ENCODE measurements at places on chromosomes 2 and 18. TPM values are rescaled to one million over a fixed set of nuclear protein-coding genes. Genes with fewer than 3 reads are reported as not detected.

Gene SKOR2
- total RNA-seq = not detected

Gene ZSWIM2
- total RNA-seq = not detected

Gene ATP8B1
- total RNA-seq = 10.9 TPM

Gene STAT4
- total RNA-seq = 0.64 TPM

Gene HOXD8
- total RNA-seq = not detected

Gene LRRC30
- total RNA-seq = not detected

Gene MC5R
- not detected for total RNA-seq

Gene ANO7
- 1.4 TPM for total RNA-seq

Gene CUL3
- total RNA-seq = 37.5 TPM

Gene PSMA8
- not detected for total RNA-seq

Gene SYT4
- total RNA-seq = not detected

Gene ITSN2
- total RNA-seq = 10.2 TPM

Gene OR6B2
- total RNA-seq = not detected

Gene CCDC148
- under 0.01 TPM for total RNA-seq

Gene SERPINB2
- 1.4 TPM for total RNA-seq

Gene SP5
- not detected for total RNA-seq

Gene ANKRD23
- total RNA-seq = 1.7 TPM

Gene NT5C1B
- total RNA-seq = not detected

Gene UGT1A1
- total RNA-seq = not detected

Gene PPP1R1C
- total RNA-seq = 0.96 TPM

Gene CTIF
- total RNA-seq = 14.9 TPM

Gene DPP4
- total RNA-seq = 13.3 TPM

Gene CPO
- total RNA-seq = not detected

Gene SFT2D3
- total RNA-seq = 4.8 TPM

Gene ACTG2
- total RNA-seq = 3.5 TPM

Gene DNAJB2
- total RNA-seq = 32.1 TPM

Gene ATG4B
- total RNA-seq = 58.7 TPM

Gene POTEI
- not detected for total RNA-seq

Gene CXCR1
- total RNA-seq = not detected

Gene CNPPD1
- total RNA-seq = 16.9 TPM

Gene ABCG8
- total RNA-seq = not detected

Gene EVA1A
- 50.7 TPM for total RNA-seq

Gene G6PC2
- total RNA-seq = not detected

Gene UBE2E3
- 95.0 TPM for total RNA-seq

Gene C1GALT1C1L
- 0.39 TPM for total RNA-seq

Gene TOGARAM2
- not detected for total RNA-seq

Gene GPR35
- not detected for total RNA-seq

Gene TNFAIP6
- total RNA-seq = 32.4 TPM

Gene THSD7B
- total RNA-seq = 0.13 TPM

Gene C2orf15
- not detected for total RNA-seq

Gene UGT1A5
- total RNA-seq = not detected

Gene NDUFV2
- 147 TPM for total RNA-seq

Gene NT5DC4
- total RNA-seq = not detected

Gene CSRNP3
- total RNA-seq = 1.0 TPM

Gene B3GNT7
- 0.80 TPM for total RNA-seq

Gene COBLL1
- 4.3 TPM for total RNA-seq

Gene LIPG
- total RNA-seq = 2.5 TPM

Gene MSGN1
- not detected for total RNA-seq

Gene HOXD13
- total RNA-seq = not detected

Gene RAPH1
- total RNA-seq = 22.1 TPM

Gene ZNF892
- total RNA-seq = 5.7 TPM

Gene TUBA3E
- total RNA-seq = not detected

Gene SLC9A4
- total RNA-seq = not detected

Gene RETSAT
- total RNA-seq = 29.2 TPM
